ENCODE measurements at places on chromosomes 1 and 21. TPM values are rescaled to one million over a fixed set of nuclear protein-coding genes. Genes with fewer than 3 reads are reported as not detected.

The SPRR2F gene
- not detected for total RNA-seq

The TSSK3 gene
- not detected for total RNA-seq

The PLA2G2C gene
- not detected for total RNA-seq

The OR6K2 gene
- not detected for total RNA-seq

The AADACL4 gene
- total RNA-seq, result not detected

The SLC35D1 gene
- total RNA-seq, result 8.2 TPM

The S100A7 gene
- total RNA-seq, result not detected

The FAAH gene
- 0.81 TPM for total RNA-seq

The GNAT2 gene
- 0.68 TPM for total RNA-seq

The RORC gene
- not detected for total RNA-seq

All from cardiac ventricle fibroblast (primary cell).